ENCODE measurements at places on chromosomes 1 and 21. TPM values are rescaled to one million over a fixed set of nuclear protein-coding genes. Genes with fewer than 3 reads are reported as not detected.
A peak's percentile ranks its signal among the peaks of the same experiment; 100 is the strongest.

TMEM39B gene
- polyA plus RNA-seq = 13.1 TPM

AUNIP gene
- polyA plus RNA-seq = 0.59 TPM

BTBD8 gene
- polyA plus RNA-seq = 3.3 TPM

RGS1 gene
- polyA plus RNA-seq = 329 TPM

CRYAA gene
- polyA plus RNA-seq = 2.3 TPM

DUSP12 gene
- 28.2 TPM for polyA plus RNA-seq

RNU1-1 gene
- polyA plus RNA-seq = not detected

OLFM3 gene
- 0.07 TPM for polyA plus RNA-seq

NUDC gene
- 48.1 TPM for polyA plus RNA-seq

OR2L13 gene
- polyA plus RNA-seq = 0.05 TPM

LTN1 gene
- polyA plus RNA-seq = 10.4 TPM

MTMR11 gene
- 2.7 TPM for polyA plus RNA-seq

KCNN3 gene
- polyA plus RNA-seq = 0.64 TPM

- DNase-seq = no peak
Measured at GRCh38 chr1:48047116-48047515, 49.9 kb upstream of the TRABD2B start.

DNA sequence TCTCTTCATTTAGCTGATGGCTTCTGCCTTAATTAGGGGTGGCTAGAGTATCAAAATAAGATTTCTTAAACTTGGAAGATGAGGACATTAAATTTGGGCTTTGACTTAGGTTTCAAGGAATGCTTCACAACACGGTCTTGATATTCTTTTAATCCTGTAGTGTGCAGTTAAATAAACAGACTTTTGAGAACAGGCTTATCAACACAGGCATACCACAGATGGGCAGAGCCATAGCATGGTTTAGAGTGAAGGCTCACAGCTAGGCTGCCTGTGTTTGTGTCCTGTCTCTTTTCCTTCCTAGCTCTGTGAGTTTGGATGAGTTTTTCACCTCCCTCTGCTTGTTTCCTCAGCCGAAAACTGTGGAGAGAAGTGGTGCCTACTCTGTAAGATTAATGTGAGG is 102.3 kb upstream of the IPO9 start:
- DNase-seq = no peak

- DNase-seq = no peak
Measured at GRCh38 chr21:42110691-42111469, 39.8 kb downstream of the UMODL1 start.

GRCh38 chr1:18939398-18940302 is 16.8 kb downstream of the IFFO2 start:
- no peak for DNase-seq

DNA sequence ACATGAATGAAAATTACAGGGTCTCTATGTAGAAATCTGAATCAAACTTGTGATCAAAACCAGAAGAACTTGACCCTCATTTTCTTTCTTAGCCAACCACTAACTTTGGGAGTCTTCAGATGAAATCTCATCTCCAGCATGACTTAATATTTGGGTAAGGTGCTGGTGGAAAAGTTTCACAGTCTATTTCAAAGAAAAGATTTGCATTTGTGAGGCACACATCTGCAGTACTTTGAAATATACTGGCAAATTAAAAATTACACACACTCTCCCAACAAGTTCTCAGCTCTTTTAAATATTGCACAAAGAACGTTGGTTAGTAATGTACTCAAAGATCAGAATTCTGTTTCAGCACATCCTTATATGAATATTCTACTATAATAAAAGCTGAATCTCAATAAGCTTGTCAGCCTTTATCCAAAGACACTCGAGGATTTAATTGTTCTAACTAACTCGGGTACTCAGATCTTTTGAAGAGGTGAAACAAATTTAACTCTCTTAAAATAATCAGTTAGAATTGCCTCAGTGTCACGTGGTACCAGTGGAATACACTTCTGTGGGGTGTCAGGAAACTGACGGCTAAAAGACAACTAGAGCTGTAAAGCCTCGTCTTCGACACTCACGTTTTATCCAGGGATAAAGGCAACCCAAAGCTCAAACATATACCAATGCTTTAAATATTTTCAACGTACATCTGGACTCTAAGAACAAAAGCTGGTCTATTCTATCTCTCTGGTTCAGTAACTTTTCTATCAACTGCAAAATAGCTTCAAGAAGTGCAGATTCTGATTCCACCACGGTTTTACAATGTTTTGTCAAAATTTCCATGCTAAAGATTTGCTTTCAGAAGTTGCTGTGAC is 19.0 kb downstream of the SAMSN1 start:
- no peak for DNase-seq

DNA sequence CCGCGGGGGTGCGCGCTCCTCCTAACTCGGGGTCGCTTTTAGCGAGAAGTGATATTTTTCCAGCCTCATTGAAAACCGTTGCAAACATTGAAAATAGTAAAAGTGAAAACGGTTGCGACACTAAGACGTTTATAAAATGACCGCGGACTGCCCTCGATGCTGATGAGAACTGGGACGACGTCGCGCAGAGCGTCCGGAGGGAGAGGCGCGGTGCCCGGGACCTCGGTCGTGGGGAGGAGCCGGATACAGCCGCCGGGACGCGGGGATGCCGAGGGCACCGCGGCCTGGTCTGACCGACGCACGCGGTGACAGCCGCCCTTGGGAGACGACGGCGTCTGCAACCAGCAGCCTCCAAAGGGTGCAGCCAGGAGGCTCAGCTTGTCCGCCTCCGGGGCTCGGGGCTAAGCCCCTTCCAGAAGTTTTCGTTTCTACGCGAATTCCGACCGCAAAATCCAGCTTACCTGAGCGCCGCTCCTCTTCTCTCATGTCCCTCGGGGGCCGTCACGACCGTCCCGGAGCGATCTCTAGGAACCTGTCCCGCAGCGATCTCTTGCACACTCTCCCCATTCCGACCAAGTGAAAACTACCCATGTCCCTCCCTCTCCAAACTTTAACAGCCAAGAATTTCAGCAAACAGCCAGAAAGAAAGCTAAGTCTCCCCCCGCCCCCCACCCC is 144.4 kb upstream of the ETS2 start:
- DNase-seq = no peak

GRCh38 chr1:85279458-85280080 is 3.1 kb upstream of the BCL10 start:
- DNase-seq = no peak

DNA sequence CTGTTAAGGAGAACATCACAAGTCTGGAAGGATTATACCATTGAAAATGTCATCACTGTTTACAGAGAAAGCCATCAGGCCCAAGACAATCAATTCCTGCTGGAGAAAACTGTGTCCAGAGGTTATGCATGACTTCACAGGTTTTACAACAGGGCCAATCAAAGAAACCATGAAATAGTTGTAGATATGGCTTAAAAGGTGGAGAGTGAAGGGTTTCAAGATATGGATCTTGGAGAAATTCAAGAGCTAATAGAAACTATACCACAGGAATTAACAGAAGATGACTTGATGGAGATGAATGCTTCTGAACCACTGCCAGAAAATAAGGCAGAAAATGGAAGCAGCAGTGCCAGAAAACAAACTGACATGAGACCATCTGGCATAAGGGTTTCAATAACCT is 30.2 kb downstream of the USP1 start:
- DNase-seq = no peak

DNA sequence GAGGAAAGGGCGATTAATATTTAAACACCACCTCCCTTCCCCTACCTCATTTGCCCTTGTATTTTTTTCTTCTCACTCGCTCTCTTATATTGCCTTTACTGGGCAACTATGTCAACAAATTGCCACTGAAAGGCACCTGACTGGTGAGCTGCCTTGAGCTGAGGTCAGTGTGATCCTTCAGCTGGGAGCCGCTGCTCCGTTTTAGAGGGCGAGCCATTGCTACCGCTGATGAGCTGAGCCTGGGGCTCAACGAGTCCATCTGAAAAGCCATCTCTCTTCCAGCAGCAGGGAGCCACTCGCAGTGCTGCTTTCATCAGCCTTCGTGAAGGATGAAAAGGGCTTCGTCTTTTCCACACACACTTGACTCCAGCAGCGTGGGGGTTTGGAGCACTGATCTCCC is 108.0 kb upstream of the KIF26B start:
- DNase-seq = no peak

DNA sequence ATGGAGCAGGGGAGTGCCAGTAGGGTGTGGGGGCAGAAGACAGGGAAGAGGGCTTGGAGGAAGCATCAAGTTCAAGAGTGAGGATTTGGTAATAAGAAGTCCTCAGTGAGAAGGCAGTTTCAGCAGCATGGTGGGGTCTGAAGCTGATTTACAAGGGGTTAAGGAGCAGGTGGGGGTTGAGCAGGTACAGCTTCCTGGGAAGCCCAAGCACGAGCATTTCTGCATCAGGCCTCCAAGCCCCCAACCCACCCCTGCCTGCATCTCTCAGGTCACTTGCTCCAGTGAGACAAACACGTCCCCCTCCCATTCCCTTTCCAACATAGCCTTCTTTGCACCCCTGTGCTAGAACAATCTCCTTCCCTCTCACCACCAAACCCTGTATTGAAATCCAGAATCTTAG is 574.7 kb downstream of the MATN1 start:
- DNase-seq = no peak

DNA sequence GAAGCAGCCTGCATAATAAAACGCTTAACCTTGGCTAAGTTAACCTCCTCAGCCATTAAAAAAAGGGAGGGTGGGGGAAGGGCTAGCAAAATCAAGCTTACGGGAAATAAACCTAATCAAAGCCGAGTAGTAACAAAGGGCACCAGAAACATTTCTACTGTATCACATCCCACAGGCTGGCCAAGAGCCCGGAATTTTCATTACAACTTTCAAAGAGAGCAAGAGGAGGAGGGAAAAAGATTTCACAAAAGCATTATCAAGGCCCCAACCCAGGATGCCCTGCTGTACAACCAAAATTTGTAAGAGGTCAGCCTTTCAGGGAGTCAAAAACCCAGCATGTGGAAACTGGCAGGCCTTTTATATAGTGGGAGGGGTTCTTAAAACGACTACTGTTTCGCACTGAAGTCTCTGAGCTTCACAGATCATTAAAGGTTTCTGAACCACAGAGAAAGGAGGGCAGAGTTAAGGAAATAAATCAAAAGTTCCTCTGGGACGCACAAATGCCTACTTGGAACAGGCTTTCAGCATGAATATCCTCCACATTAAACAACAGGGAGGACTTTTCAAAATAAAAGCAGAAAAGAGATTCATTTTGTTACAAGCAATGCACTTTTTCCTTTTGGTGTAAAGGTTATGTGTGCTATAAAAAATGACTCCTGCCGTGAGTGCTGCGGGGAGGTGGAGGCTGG is 90.4 kb downstream of the SLC45A1 start:
- no peak for DNase-seq

DNA sequence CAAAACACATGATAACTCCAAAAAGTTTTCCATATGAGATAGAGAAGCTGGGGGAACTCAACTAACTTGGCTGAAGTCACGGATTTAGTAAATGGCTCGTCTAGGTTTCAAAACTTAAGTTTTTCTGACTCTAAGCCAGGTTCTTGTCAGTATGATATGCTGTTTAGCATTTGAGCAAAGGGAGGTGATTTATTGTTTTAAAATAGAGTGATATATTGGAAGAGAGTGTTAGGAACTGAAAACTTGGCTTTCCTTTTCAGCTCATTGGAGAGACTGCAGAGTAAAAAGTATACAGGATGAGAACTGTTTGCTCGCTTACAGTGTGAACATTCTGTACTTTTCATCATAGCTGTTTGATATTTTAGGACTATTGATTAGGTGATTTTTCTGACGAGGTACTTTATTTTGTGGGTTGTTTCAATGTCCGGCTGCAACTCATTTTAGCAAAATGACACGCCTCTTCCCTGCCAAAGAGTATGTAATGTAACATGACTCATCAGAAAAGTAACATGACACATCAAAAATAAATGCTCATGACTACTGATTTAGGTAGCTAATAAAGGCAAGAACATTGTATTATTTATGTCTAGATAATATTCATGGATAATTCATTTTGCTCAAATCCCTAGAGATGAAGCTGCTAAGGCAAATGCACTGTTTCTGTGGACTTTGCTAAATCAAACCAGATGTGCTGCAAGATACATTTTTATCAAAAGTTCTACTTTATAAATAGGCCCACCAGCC is 355.1 kb downstream of the GPATCH2 start:
- DNase-seq = no peak

GRCh38 chr21:46079352-46080170 is 18.4 kb upstream of the COL6A2 start:
- DNase-seq = no peak

DNA sequence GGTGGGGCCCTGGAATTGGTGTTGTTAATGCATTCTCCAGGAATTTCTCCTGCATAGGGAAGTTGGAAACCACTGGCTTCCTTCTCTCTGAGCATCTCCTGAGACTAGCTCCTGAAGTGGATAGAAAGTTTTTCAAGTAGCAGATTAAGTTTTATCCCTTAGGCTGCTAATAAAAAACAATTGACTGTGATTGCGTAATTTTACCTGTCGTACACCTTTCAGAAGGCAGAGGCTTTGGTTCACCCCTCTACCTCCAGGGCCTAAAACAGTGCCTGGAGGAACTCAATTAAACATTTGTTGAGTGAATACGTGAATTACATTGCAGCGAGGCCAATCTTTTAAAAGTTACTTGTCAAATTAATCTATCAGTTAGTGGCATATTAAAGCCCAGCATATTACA is 3.4 kb downstream of the ITSN1 start:
- DNase-seq = no peak

GRCh38 chr1:52141513-52142219 is at the start of gene ZFYVE9:
Gene ZFYVE9, plus strand, starts transcription at chr1:52142089. Its CDS starts 91,118 bp downstream, at chr1:52233207.
- DNase-seq = peak; percentile 43

DNA sequence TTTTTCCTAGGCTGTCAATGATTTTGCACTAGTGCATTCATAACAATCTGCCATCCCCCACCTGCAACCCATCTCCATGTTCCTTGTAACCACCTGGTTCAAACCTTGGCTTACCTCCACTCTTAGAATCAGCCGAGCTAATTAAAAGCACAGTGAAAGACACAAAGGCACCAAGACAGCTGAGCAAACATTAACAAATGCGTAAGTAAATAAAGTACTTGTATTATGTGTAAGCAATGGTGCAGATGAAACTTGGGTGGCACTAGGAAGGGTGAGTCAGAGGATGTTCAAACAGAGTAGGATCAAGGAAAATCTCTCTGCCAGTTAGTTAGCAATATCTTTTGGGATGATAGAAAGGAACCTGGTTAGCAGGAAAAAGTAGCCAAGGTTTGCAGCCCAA is 5.1 kb upstream of the FOXJ3 start:
- no peak for DNase-seq

DNA sequence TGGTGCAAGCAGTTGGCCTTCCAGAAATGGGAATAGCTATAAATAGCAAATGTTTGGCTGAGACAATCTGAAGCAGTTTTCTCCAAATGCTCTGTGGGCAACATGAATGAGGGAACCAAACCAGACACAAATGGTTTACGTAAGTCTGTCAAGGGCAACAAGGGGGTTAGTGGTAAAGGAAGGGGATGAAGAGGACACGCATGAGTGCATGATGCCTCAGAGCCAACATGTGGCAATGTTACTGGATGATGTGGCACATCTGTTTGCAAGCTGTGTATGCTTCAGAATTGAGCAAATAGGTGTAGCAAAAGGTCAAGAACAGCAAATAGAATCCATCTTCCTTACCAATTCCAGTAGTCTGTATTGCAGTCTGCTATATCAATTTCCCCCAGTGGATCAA is 76.3 kb upstream of the LMO4 start:
- no peak for DNase-seq

- DNase-seq = no peak
Measured at GRCh38 chr21:41678016-41678923, 88.6 kb downstream of the RIPK4 start.

GRCh38 chr1:111008031-111008430 is 44.3 kb upstream of the LRIF1 start:
- DNase-seq = no peak

Data from thymus (tissue), 14 donors.